SIG-M5 (cell line): ENCODE measurements at places on chromosomes 11 and 22.

DNA sequence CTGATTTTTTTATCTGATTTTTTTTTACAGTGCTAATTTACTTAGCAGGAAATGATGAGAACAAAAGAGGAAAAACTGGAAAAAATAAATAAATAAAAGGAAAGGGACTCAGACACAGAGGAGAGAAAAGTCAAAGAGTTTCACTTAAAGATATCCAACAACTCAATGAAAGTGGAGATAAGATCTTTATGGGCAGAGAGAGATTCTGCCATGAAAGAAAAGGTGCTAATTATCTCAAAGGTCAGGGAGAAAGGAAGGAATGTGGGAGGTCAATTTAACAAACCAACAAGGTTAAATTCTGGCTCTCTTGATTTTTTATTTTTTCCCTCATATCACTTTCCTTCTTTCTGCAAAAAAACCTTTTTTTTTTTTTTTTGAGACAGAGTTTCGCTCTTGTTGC lies 86.0 kb downstream of the DENND5A start:
- DNase-seq = no peak

GRCh38 chr11:120128392-120129119 lies 9.4 kb downstream of the TRIM29 start:
- DNase-seq = no peak

- no peak for DNase-seq
Measured at GRCh38 chr11:80320765-80321164, 879.9 kb upstream of the TENM4 start.

DNA sequence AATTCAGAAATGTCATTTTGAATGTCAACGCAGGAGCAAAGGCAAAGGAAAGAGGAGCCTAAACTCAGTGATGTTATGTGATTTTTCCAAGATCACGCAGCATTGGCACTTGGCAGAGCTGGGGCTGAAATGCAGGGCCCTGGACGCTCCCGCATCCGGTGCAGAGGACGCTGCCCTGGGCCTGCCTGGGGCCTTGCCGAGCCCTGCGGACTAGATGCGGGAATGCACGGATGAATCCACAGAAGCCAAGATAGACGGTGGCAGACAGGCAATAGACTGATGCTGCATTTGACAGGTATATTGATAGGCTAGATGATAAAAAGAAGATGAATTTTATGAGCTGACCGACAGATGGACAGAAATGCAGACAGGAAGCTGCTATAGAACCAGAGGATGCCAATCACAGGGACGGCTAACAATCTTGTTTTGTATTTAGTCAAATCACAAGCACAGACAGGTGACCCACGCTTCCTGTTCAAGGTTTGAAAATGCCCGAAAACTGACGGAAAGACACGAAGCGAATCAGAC lies 696 bp upstream of the MARK2 start:
- no peak for DNase-seq

GRCh38 chr11:57426929-57427726 lies at the start of gene SLC43A3:
SLC43A3 (minus strand) TSS chr11:57427121; CDS start chr11:57426172, 949 bp downstream.
- DNase-seq = no peak

DNA sequence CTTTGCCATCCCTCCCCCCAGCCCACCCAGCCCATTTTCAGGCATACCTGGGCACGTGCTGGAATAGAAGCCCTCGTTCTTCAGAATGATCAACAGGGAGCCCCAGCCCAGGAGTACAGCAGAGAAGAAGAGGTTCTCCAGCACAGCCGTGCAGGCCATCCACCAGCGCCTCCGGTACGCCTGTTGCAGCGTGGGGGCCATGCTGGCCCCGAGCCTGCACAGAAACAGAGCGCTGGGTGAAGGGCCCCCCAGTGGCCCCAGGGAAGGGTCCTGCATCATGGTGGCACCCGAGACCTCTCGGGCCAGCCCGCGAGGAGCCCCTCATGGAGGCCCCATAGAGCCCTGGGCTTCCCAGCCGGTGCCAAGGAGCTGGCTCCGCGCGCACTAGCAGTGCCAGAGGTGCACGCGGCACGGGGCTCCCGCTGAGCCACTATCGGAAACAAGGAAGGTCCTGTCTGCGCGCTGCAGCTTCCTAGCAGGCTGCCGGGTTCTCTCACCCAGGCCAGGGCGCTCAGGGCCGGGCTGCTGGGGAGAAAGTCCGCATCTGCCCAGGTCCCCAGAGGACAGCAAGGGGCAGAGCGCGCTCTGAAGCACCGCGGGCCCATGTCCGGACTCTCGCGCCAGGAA lies 1.5 kb downstream of the SLC43A1 start:
- no peak for DNase-seq

DNA sequence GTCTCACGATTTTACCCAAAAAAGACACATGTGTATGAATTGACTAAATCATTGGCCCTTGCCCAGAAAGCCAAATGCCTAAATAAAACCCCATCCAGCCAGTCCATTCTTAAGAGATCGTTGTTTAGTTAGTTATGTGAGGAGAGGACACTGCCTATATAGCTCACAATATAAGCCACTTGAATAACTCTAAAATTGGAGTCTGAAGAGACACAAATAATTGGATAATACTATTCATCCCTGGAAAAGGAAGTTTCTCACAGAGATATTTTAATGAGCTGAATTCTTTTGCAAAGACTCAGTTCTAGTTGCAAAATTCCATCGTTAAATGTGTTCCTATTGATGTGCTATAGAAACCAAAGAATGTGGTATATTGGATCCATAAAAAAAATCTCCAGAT lies 176.7 kb downstream of the SOX6 start:
- no peak for DNase-seq

GRCh38 chr11:105229257-105229656 lies 89.7 kb upstream of the CARD18 start:
- DNase-seq = no peak

GRCh38 chr11:129749141-129749540 lies 66.5 kb upstream of the TMEM45B start:
- no peak for DNase-seq

- DNase-seq = no peak
Measured at GRCh38 chr11:8765294-8765693, 82.7 kb downstream of the RPL27A start.

DNA sequence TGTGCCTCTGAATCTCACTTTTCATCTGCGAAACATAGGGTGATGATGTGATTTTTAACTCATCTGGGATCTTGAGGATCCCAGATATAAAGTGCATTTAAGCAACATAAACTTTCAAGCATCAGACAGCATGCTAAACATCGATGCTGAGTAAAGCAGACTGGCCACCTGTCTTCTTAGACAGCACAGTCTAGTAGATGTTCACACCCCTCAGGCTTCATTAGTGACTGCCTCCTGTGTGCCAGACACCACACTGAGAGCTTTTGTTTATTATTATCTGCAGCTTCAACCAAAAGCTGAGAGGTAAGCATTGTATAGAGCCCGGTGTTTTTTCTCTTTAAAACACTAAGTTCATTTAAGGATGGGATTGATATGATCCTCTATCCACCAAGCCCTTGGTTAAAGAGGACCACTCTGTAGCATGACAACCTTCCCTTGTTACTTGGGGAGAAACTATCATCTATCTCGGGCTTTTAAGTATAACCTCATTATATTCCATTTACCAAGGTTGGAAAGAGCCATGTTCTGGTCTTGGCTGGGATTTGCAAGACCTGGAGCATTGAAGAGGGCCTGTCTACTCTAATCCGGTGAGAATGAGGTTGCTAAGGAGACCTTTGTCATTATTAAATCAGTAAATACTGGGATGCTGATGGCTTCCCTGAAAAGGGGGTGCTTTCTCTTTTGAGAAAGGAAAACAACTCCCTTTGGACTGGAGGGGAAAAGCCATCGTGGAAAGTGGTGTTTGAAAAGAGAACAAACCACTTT lies 114.2 kb upstream of the SEZ6L start:
- no peak for DNase-seq

- DNase-seq = no peak
Measured at GRCh38 chr11:13316528-13316961, 39.0 kb downstream of the BMAL1 start.

- no peak for DNase-seq
Measured at GRCh38 chr11:72778535-72779494, 15.0 kb downstream of the STARD10 start.

- DNase-seq = no peak
Measured at GRCh38 chr11:66345316-66345649, 379 bp upstream of the BRMS1 start.

DNA sequence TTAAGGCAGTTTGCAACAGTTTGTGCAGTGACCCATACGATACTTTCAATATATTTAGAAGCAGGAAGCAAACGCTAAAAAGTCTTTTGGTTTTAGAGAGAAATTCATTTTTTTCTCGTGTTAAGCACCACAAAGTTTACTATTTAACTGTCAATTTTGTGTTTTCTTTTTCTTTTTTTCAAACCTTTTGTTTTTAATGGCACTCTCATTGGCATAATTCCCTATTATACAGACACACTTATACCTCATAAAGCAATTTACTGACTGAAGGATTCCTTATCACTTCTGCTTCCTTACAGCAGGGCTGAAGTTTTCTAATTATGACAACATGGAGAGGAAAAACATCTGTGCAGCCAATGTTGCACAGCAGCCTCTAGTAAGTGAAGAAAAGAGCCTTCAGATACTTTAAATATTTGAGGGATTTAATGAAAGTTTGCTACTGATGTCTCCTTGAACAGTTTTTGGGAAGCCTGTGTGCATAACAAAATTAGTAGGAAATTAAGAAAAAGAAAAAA lies 2191.2 kb downstream of the LRRC4C start:
- no peak for DNase-seq

DNA sequence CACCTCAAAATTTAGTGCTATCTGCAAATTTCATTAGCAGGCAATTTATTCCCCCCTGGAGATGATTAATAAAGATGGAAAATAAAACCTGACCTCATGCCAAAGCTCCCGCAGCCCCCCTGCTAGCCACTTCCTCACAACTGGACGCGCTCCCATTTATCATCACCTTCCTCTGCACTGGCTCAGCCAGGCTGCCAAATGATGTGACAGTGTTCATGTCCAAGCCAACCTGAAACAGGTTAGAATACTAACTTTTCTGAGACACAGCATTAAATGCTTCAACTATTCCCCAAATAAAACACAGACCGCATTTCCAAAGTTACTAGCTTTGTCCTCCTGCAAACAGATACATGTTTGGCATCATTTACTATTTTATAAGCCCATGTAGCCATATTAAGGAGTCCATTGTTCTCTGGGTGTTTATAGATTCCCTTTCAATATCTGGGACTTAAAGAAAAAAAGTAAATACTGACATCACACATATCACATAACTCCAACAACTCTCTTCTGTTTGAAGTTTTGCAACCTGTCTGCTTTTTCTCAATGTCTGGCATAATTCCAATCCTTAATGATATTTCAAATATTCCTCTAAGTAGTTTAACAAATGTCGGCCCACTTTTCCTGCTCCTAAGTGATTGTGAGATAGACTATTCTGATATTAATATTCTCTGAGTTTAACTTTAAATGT lies 829.7 kb upstream of the FAT3 start:
- no peak for DNase-seq

DNA sequence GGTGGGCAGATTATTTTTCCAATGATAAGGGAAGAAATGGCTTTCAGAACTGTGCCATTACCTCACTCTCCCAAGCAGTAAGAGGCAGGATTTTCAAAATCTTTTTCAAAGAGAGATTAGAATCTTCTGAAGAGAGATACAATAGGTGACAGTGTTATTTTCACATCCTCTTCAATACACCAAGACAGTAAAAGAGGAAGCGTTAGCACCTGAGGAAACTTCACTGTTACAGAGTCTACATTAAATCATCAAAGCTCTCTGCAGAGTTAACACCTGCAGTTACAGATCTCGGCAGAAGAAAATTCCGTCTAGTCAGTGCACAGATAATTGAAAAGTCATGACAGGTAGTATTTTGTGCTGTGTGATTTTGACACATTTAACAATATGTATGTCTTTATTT lies 144.9 kb downstream of the PGR start:
- DNase-seq = no peak

- no peak for DNase-seq
Measured at GRCh38 chr11:34977089-34977912, 60.9 kb downstream of the PDHX start.

GRCh38 chr11:119223856-119224255 lies 17.7 kb downstream of the CBL start:
- DNase-seq = no peak

DNA sequence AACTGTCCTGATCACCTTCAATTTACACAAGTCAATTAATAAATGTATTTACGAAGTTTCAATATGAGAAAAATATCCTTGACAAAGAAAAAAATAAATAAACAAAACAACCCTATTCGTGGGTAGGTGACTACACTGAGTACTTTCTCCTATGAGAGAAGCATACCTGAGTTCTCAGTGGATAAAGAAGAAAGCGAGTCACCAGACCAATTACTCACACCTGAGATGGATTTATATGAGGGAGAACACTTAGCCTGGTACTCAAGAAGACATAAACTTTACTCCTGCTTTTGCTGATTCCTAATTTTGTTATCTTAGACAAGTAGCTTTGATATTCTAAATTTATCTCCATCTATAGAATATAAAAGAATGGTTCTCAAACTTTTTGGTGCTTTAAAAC lies 735.2 kb upstream of the ANO3 start:
- DNase-seq = no peak

DNA sequence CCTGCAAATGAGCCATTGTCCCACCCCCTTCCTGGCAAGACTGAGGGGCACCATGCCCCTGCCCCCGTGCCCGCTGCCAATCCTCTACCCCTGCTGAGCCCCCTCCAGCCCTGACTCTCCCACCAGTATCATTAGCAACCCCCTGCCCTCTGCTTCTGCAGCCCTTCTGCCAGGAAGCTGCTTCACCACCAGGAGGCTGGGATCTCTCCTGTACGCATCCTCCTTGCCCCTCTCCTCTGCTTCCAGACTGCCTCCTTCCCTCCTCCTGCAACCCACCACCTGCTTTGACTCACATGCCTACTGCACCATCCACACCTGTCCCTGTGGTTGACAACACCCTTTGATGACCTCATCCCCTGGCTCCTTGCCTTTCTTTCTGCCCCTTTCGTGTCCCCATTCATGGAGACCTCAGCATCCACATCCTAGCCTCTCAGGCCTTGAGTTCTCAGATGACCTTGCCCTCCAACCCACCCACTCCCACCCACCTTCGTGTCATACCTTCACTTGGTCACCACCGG lies 13.4 kb upstream of the PNPLA3 start:
- DNase-seq = no peak

GRCh38 chr11:27462543-27462942 lies 10.0 kb downstream of the LGR4 start:
- no peak for DNase-seq

- DNase-seq = no peak
Measured at GRCh38 chr22:36286096-36286957, 33.4 kb downstream of the APOL1 start.

DNA sequence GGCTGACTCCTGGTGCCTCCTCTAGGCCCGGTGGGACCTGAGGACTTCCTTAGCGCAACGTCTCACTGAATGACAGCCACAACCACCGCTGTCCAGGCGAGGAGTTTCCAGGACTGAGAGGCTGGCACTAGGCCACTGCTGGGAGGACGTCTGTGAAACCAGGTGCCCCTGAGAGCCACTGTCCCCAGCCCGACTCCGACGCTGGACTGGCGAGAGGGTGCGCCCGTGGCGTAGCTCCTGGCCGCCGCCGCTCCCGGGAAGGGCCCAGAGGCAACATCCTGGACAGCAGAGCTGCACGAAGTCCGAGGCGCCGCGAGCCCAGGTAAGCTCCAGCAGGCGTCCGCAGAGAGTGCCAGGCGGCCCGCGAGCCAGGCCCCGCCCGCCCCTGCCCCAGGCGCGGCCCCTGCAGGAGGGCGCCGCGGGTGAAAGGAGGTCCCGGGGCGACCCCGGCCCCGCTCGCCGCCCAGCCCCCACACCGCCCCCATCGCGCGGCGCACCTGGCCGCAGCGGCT lies 525 bp downstream of the DGCR2 start:
- DNase-seq = no peak

GRCh38 chr11:127114035-127114434 lies 113.5 kb upstream of the KIRREL3 start:
- DNase-seq = no peak
